NCI-H187 (cell line): ENCODE measurements at places on chromosomes 13 and 19.

- DNase-seq = no peak
Measured at GRCh38 chr13:98925949-98926348, 51.9 kb downstream of the DOCK9 start.

GRCh38 chr19:5641171-5641570, 18.3 kb downstream of the SAFB start:
- no peak for DNase-seq

- no peak for DNase-seq
Measured at GRCh38 chr13:109656206-109656605, 130.2 kb downstream of the IRS2 start.

- DNase-seq = no peak
Measured at GRCh38 chr13:101305981-101306411, 110.3 kb downstream of the NALCN start.

GRCh38 chr19:47096100-47096704, 17.4 kb downstream of the ZC3H4 start:
- no peak for DNase-seq

GRCh38 chr19:51799034-51799773, 4.2 kb downstream of the FPR3 start:
- no peak for DNase-seq
